ENCODE measurements at places on chromosomes 1 and 21.

GRCh38 chr1:40851643-40852042 lies 10.5 kb downstream of the CITED4 start:
- DNase-seq, result no peak

DNA sequence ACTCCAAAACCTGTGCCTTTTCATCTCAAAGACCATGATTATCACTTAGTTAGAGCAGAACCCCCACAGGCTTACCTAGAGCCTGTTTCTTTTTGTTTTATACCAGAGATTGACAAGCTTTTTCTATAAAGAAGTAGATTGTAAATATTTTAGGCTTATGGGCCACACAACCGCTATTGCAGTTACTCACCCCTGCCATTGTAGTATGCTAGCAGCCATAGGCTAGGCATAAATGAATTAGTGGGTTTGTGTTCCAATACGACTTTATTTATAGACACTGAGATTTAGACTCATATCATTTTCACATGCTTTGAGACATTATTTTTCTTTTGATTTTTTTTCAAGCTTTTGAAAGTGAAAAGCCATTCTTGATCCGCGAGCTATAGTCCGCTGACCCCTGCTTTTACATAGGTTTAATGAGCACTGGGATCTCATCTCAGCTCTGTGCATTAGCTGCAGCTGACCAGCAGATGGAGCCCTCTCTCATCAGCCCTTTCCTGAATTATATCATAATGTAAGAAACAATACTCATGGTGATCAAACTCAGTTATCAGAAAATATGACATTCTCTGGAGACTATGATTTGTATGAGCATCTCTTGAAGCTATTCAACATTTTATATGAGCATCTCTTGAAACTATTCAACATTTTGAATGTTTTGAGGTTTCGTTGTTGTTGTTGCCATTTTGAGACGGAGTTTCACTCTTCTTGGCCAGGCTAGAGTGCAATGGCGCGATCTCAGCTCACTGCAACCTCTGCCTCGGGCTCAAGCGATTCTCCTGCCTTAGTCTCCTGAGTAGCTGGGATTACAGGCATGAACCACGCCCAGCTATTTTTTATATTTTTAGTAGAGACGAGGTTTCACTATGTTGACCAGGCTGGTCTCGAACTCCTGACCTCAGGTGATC lies 111.9 kb upstream of the L1TD1 start:
- DNase-seq, result peak; percentile 65

GRCh38 chr1:205069371-205070125 lies 14.7 kb downstream of the TMEM81 start:
- no peak for DNase-seq

DNA sequence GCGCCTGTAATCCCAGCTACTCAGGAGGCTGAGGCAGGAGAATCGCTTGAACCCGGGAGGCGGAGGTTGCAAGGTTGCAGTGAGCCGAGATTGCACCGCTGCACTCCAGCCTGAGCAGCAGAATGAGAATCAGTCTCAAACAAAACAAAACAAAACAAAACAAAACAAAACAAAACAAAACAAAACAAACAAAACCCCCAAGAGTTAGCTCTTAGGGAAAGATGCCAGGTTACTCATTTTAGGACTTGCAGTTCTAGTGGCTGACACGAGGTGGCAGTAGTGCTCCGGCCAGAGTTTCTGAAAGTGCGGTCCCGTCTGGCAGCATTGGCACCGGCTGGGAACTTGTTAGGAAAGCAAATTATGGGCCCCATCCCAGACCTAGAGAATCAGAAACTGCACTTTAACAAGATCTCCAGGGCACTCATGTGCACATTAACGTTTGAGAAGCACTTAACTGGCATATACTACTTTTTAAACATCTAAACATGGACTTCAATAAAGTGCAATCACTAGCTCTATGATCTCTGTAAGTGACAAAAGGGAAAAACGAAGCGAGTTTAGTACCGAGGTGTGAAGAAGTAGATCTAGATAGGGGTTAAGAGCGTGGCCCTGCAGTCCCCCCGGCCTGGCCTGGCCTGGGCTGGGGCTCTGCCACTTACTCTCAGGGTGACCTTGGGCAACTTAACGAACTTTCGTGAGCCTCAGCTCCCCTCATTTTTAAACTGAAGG lies 41.9 kb upstream of the TNFRSF1B start:
- peak; percentile 88 for DNase-seq

- DNase-seq, result peak; percentile 34
These were observed 101.3 kb downstream of the CRYAA start for GRCh38 chr21:43269957-43270705.

GRCh38 chr1:159009704-159010361 lies at the start of gene IFI16:
Gene IFI16 (plus strand): TSS chr1:159009907. CDS start chr1:159014681, 4,774 bp downstream.
- no peak for DNase-seq

- DNase-seq, result no peak
These were observed 309.2 kb downstream of the HLX start for GRCh38 chr1:221188458-221188857.

- no peak for DNase-seq
These were observed 61.7 kb downstream of the GPR137B start for GRCh38 chr1:236204039-236204438.

DNA sequence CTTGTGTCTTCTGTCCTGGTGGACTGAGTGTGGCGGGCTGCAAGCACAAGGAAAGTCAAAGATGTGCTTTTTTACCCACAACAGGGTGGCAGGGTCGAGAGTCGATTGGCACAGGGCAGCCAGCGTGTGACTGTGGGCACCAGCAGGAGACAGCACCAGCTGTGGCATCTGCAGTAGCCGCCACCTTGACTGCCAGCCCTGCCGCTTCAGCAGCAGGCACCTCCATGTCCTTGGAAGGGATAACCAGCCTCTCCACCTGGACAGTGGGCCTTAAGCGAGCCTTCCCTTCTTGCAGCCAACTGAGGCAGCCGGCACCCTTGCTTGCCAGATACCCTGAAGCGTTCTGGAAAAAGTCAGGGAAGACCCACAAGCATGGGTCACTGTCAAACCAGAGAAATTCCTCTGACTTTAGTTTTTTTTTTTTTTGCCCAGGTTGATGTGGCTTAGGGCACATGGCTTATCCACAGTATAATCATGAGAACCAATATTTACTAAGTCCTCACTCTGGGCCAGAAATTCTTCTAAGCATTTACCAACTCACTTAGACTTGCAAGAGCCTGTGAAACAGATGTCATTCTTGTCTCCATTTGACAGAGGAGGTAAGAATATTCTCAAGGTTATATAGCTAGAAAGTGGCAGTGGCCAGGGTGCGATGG lies 30.1 kb upstream of the PTGFRN start:
- DNase-seq, result no peak

GRCh38 chr1:204419064-204419403 lies 7.4 kb upstream of the PPP1R15B start:
- no peak for DNase-seq

- DNase-seq, result no peak
These were observed 167.2 kb upstream of the ATP1B1 start for GRCh38 chr1:168939110-168939946.

DNA sequence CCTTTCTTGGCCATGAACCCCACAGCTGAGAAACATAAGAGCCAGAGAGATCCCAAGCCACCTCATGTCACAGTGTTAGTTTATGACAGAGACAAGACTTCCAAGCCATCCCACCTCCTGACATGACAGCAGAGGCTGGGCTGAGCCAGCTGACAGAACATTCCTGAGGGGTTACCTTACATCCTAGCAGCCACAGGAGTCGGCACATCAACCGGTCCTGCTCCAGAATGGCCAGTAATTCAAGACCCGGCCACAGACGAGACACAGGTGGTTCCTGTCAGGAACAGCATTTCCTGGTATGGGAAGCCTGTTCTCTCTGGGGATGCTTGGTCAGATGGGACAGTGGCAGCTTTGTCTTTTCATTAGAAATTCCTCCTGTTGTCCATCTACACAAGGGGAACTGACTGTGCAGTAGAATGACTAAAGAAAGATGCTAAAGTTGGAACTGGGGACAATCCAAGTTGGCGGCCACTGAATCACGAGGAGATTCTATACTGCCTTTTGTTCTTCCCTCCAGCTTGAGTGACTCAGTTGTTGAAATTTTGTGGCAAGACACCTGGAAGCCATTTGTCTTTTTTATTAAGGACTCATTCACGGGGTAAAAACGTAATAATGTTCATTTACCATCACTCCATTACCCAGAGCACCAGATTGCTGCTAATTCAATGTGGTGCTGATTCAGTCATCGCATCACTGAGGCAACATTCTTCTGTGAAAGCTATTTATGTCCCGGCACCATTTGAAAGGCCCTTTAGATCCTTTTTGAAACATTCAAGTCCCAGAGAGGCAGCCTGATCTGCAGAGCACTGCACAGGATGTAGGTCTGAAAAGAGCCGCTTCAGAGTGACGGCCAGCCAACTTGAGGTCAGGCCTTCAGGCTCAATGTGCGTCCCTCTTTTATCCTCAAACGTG lies 37.2 kb upstream of the NPL start:
- DNase-seq, result no peak

GRCh38 chr1:10509809-10510509 lies 35.2 kb downstream of the PEX14 start:
- no peak for DNase-seq

Data from H7 (cell line).